ENCODE measurements at places on chromosomes 12 and 14.

GRCh38 chr12:15494329-15495046 is 172.2 kb downstream of the PTPRO start:
- no peak for DNase-seq

- no peak for DNase-seq
Observed at GRCh38 chr14:66539034-66539433, 31.1 kb downstream of the GPHN start.

DNA sequence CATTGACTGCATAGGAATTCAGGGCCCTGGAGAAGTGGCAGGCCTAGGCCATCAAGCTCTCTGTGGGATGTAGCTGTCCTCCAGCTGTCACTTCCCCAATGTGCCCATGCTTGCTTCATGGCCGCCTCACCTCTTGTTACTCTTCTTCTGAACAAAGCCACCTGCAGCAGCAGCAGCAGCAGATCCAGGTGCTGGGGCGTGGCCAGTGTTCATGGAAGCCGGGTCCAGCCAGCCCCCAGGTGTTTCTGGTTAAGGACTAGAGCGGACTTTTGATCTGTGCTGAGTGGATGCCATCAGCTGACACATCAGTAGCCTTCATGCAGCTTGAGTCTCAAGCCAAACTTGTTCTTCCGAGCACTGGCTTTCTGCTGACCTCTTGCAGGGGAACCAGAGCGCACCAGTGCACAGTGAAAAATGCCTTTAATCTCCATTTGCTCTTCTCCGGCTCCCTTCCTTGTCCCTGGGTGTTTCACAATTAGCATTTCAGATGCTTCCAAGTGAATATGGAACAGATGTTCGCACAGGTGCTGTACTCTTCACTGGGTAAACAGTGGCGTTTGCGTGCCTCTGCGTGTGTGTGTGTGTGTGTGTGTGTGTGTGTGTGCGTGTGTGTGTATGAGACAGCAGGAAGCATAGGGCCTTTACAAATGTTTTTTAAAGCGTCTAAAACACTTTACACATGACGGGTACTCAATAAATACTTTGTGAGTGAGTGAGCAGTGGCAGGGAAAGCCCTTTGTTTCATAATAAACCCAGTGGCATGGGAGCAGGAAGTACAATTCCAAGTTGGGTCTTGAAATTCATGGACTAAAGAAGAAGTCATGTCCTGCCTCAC is 20.1 kb downstream of the TPCN1 start:
- DNase-seq = peak; percentile 53

GRCh38 chr12:27366621-27367020 is 34.0 kb downstream of the BMAL2 start:
- DNase-seq = no peak

GRCh38 chr12:28512406-28512805 is 322.1 kb downstream of the CCDC91 start:
- DNase-seq = no peak

GRCh38 chr12:106586803-106587684 is 4.2 kb downstream of the RFX4 start:
- DNase-seq = no peak

- no peak for DNase-seq
Observed at GRCh38 chr12:104490186-104490585, 33.4 kb downstream of the CHST11 start.

DNA sequence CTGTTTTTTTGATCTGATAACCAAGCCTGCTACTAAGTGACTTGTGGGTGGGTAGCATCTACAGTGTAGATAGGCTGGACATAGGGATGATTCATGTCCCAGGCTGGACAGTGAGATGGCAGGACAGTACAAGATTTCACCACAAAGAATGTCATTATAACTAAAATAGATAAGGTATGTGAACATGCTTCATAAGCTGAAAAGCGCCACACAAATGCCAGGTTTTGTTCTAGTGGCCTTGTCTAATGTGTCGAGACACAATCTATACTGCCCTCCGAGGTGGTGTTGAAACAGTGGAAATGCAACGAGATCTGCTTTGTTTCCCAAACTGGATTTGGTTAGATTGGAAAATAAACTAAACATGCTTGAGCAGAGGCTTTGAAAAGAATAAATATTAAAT is 4.4 kb downstream of the LGALS3 start:
- no peak for DNase-seq

DNA sequence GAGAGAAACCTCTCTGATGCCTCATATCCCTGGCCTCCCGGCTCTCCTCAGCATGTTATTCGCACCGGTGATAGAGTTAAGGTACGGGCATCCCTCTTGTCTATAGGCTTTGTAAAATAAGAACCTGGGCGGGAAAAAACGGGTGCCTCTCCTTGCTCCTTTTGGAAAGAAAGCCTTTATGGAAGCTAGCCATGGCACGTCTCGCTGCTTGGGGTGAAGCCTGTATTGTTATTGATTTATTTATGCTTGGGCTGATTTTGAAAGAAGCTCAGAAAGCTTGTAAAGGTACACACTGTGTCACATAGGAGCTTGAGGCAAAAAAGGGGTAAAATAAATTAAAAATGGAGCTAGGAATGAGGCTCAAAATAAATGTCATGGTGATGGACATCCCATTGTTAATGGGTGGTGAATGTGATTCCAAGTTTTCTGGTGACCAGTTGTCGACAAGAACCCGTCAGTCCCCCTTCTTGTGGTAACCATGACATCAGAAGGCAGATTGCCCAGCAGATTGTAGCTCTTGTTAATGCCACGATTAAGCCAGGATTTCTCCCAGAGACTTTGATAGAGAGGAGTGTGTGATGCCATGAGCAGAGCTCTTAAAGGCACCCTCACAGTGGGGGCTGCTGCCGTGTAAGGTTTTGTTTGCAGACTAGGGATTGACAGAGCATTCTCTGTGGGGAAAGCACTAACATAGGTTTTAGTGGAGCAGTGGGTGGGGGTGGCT is 50.4 kb upstream of the ASPG start:
- DNase-seq = no peak

GRCh38 chr14:46048127-46048526 is 603.5 kb downstream of the RPL10L start:
- DNase-seq = no peak

GRCh38 chr14:93308686-93309345 is 24.0 kb downstream of the BTBD7 start:
- no peak for DNase-seq

- no peak for DNase-seq
Observed at GRCh38 chr12:130878193-130879185, 6.6 kb downstream of the RAN start.

- no peak for DNase-seq
Observed at GRCh38 chr12:11577658-11578260, 71.7 kb upstream of the ETV6 start.

DNA sequence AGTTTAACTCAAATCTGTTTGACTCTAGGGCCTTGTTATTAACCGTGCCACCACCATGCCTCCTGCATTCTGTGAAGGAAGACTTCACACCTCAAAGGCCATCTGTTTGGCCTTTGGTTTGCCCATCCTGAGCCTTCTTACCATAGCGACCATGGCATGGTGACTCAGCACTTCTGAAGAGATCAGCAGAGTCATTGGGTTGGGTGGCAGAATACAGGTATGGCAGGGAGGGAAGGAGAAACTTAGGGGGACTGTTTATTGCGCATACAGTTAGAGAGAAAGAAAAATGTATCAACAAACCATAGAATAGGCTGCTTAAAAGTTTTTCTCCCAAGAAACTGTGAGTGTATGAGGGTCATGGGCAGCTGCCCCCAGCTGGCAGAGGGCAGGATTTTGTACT is 49.2 kb downstream of the DAD1 start:
- DNase-seq = no peak

DNA sequence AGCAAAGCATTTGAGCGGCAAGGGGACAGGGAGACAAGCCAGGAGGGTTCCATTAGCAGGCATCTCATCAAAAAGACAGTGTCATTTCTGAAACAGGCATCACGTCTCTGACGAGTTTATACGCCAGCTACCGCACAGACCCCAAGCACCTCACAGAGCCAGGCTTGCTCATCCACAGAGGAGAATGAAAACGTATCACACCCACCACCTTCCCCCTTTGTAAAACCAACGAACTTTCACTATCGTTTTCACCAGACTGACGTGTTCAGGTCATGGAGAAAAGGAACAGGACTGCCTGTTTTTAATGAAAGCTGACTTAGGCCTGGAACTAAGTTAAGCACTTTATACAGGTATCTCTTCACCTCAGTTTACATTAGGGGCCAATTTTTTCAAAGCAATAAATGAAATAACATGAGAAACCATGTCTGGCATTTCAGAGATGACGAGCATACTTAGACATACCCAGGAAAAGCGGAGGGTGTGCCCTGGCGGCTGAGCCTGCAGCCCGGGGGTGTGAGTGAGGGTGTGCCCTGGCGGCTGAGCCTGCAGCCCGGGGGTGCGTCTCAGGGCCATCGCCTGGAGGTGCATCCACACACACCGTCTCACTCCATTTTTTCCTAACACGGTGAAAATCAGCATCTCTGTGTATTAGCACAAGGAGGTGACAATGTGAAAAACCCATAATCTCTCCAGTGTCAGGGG is 41.9 kb downstream of the STX2 start:
- DNase-seq = no peak

- DNase-seq = no peak
Observed at GRCh38 chr12:78441737-78442453, 422.7 kb upstream of the SYT1 start.

GRCh38 chr12:38886064-38886463 is 19.3 kb downstream of the CPNE8 start:
- no peak for DNase-seq

DNA sequence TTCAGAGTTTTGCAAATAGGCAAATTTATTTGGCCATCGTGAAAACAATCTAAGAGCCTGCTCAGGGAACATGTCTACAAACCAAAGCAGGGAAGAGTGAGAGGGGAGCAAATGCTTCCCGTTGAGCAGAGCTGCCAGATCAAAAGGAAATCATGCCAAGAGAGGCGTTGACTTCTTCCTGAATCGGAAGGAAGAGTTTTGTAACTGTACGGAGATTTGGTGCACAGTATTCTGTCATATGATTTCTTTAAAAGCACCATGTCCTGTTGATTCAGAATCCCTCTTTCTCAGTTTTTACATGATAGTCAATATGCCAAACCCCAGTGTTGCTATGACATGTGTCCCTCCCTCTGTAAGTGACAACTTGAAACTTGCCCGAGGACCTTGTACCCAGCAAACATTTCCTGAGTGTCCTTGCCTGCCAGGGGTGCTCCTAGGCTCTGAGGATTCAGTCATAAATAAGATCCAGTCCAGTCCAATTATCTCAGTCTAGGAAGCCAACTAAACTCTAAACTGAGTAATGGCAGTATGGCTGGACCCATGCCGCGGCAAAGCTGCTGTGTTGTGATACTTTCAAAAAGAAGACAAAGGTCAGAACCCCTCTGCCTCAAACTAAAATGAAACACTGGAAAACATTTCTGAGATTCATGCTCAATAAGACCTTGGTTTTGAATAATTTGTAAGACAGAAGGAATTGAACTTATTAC is 300.1 kb upstream of the FKBP4 start:
- peak; percentile 56 for DNase-seq

GRCh38 chr12:131456301-131457027 is 254.4 kb upstream of the SFSWAP start:
- DNase-seq = no peak

- DNase-seq = no peak
Observed at GRCh38 chr12:116862167-116862566, 19.1 kb downstream of the HRK start.

DNA sequence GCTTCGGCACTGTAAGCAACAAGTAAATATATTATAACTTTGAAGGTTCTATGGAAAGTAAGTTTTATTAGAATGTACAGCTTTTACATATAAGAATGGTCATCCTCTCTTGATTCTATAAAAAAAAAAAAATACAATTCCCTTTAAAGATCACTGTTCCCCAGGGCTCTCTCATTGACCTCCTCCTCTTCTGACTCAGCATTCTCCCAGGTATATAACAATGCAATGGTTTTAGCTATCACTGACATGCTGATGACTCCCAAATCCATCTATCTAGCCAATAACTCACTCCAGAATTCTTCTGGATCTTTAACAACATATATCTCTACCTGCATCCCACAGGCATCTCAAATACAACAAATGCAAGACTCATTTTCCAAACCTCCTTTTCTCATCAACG is 62.7 kb downstream of the EEA1 start:
- DNase-seq = no peak

GRCh38 chr14:20093442-20093841 is 17.1 kb upstream of the OR4K17 start:
- DNase-seq = no peak

GRCh38 chr14:99768381-99768780 is 24.8 kb upstream of the EML1 start:
- DNase-seq = no peak

DNA sequence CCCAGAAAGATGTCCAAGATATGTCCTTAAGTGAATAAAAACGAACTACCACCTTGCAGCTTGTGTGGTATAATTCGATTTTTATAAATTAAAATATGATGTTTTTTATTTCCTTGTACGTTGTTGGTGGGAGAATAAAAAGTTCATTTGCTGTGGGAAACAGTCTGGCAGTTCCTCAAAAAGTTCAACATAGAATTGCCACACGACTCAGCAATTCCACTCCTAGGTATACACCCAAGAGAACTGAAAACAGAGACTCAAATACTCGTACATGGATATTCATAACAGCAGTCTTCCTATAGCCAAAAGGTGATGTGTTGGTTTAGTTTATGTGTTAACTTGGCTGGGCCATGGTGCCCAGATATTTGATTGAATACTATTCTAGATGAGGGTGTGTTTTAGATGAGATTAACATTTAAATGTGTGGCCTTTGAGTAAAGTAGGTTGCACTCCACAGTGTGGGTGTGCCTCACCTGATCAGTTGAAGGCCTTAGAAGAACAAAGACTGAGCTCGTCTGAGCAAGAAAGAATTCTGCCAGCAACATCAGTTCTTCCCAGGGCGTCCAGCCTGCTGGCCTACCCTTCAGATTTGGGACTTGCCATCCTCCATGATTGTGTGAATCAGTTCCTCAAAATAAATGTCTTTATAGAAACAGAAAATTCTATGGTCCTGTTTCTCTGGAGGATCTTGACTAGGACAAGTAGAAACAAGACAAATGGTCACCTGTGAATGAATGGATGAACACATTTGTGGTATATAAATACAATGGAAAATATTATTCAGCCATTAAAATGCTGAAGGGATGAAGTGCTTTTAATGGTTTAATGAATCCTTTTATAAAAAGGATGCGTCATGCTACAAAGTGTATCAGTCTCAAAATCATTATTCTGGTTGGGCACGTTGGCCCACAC is 5.1 kb upstream of the DENR start:
- no peak for DNase-seq

DNA sequence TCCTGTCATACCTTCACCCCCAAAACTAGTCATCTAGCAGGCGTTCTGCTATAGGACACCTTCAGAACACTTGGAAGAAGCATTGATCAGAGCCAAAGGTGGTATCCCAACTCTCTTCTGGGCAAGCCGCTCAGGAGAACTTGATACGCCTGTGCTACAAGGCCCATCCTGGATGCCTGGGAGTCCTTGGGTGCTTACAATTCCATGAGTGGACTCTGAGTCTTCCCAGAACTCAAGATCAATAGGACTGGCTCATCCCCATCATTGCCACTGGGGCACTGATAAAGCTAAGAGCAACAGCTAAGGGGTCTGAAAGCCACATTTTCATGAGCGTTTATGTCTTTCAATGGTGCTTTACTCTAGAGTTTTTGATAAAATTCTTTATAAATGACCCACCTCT is 1.9 kb downstream of the SPTB start:
- DNase-seq = no peak

Data from hindlimb muscle (tissue), 1 donor.